ENCODE measurements at places on chromosomes 1 and 21. TPM values are rescaled to one million over a fixed set of nuclear protein-coding genes. Genes with fewer than 3 reads are reported as not detected.
A peak's percentile ranks its signal among the peaks of the same experiment; 100 is the strongest.

- no peak for DNase-seq
Measured at GRCh38 chr21:42959728-42960127, 14.6 kb upstream of the PKNOX1 start.

GRCh38 chr1:64176659-64177058 lies 26.8 kb upstream of the UBE2U start:
- DNase-seq: no peak

Gene NPL
- total RNA-seq: 2.5 TPM

DNA sequence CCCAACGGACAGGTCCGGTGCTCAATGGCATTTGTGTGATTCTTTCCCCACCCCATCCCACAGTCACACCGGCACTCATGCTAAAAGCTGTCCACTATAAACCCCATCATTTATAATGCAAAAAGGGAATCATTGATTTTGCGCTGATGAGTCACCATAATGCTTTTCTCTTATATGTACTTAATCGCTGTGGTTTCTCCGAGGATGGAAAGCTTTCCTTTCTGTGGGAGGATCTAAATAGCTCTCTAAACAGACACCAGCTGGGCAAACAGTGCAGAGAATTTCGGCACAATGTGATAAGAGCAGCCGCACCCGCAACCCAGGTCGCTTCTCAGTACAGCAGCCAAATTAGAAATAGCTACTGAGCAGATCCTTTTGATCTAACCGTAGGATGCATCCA lies 85.6 kb downstream of the SETD4 start:
- peak; percentile 54 for DNase-seq

GRCh38 chr1:81453367-81453703 lies 347.4 kb upstream of the ADGRL2 start:
- no peak for DNase-seq

DNA sequence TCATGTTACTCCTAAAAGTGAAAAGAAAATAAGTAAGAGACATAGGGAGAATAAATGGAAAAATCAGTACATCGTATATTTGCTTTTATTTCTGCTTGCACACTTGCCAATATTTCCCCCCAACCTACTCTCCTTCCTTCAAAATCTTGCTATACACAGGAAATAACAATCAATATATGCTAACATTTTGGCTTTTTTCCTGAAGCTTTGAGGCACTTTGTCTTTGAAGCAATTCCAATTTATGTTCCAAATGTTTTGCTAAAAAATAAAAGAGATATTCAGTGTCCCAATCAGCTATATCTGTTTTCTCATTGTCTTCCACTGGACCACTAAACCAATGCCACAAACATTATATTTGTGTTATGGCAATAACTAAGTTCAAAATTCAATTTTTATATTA lies 184.0 kb upstream of the NEGR1 start:
- DNase-seq: no peak

- no peak for DNase-seq
Measured at GRCh38 chr1:229287267-229287666, 16.4 kb downstream of the RAB4A start.

Gene TAS1R3
- total RNA-seq: not detected

Gene MMEL1
- not detected for total RNA-seq

- DNase-seq: no peak
Measured at GRCh38 chr1:1958071-1958541, 39.0 kb upstream of the TMEM52 start.

DNA sequence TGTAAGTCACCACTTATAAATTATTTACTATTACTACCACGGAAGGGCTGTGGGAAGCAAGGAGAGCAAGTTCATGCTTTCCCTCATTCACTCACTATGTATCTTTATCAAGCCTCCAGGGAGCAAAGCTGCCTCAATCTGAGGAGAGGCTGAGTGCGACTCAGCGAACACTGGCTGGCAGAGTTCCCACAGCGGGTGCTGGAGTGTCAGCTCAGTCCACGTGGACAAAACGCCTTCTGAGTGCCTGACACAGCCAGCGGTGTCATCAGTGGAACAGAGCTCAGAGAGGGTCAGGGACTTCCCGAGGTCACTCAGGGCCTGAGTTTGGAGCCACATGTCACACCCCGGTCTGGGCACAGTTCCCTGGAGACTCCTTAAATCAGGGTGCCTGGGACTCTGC lies 16.9 kb downstream of the MATN1 start:
- no peak for DNase-seq

- DNase-seq: no peak
Measured at GRCh38 chr1:168687816-168688215, 41.2 kb downstream of the DPT start.

GRCh38 chr1:46549697-46550681 lies 1.5 kb downstream of the KNCN start:
- no peak for DNase-seq

Gene ARF1
- total RNA-seq: 167 TPM

Gene NBPF6
- total RNA-seq: not detected

Gene OR2G6
- total RNA-seq: not detected

DNA sequence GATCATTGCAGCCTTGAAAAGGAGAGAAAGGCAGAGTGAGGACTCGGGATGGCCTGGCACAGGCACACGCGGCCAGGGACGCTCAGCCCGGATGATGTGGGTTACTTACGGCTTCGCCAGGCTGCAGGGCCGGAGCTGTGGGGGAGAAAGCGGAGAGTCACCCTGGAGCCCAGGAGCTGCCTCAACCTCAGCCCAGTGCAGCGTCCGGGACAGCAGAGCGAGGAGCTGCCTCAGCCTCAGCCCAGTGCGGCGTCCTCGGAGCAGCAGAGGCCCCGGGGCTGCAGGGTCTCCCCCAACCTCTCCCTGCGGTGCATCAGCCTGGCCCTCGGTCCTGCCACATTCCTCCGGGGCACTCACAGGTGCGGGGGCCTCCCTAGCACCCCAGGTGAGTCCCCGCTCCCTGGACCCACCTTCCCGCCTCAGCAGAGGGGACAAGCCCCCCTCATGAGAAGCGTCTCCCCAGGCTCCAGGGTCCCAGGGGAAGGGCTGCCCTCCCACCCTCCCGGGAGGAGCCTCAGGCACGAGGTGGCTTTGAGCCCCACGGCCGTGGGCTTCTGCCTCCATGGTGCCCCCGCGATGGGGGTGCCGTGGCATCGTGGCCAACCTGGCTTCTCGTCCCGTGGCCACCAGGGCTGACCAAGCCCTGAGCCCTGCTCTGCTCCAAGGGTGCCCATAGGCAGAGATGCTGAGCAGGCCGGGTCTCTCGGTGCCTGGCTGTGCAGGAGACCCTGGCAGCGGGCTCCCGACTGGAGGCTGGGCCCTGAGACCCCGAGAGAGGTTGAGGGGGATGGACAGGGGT lies 10.5 kb upstream of the RNF223 start:
- no peak for DNase-seq

Gene SHISA4
- 56.1 TPM for total RNA-seq

GRCh38 chr1:109083923-109084322 lies 6.6 kb upstream of the TMEM167B start:
- peak; percentile 29 for DNase-seq

- no peak for DNase-seq
Measured at GRCh38 chr1:197825541-197825940, 50.3 kb upstream of the DENND1B start.

DNA sequence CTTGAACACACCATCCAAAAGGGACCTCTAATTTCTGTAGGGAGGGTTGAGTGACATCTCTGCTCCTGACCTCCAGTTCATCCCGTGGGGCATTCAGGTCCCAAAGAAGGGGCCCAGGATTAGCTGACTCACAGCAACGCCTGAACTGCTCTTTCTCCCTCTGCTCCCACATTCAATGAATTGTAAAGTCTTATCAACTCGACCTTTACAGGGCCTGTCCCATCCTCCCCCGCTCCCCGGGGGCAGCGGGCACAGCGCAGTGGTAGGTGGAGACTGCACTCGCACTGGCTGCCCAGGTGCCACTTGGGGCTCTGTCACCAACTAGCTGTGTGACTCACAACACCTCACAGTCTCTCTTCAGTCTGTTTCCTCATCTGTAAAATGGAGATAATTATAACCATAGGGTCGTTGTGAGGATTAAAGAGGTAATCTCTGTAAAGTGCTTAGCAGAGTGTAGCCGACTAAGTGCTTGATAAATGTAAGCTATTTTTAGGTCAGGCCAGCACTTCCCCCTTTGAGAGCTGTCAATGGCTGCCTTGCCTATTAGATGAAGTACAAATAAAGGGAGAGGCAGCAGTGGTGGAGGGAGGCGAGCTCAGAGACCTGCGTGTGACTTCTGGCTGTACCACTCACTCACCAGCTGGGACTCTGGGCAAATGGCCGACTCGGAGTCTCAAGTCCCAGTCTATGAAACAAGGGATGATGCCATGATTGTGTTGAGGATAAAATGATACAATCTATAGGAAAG lies 637 bp upstream of the MYBPHL start:
- DNase-seq: no peak

Gene IGSF3
- total RNA-seq: 10.8 TPM

- DNase-seq: peak; percentile 82
Measured at GRCh38 chr1:12480748-12481362, 137.2 kb downstream of the DHRS3 start.

Gene TIE1
- 0.04 TPM for total RNA-seq

Gene VANGL2
- total RNA-seq: 1.8 TPM

Gene MMP23B
- total RNA-seq: not detected

DNA sequence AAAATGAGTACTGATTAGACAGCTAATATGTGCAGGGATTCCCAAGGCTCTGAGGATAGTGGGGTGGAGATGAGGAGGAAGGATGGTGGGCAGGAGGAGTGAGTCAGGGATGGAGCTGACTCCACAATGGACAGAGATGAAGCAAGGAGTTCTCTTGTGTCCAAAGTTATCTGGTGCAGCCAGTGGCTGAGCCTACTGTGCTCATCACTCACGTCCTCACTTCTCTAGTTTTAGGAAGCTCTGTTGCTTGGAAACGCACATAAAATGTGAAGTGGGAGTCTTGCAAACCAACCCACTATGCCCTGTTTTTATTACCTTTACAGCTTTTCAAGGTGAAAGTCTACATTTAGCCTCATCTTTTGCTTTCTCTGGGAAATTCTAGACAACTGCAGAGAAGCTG lies 36.5 kb upstream of the SAMD13 start:
- DNase-seq: no peak

Gene ELOA
- 38.3 TPM for total RNA-seq

DNA sequence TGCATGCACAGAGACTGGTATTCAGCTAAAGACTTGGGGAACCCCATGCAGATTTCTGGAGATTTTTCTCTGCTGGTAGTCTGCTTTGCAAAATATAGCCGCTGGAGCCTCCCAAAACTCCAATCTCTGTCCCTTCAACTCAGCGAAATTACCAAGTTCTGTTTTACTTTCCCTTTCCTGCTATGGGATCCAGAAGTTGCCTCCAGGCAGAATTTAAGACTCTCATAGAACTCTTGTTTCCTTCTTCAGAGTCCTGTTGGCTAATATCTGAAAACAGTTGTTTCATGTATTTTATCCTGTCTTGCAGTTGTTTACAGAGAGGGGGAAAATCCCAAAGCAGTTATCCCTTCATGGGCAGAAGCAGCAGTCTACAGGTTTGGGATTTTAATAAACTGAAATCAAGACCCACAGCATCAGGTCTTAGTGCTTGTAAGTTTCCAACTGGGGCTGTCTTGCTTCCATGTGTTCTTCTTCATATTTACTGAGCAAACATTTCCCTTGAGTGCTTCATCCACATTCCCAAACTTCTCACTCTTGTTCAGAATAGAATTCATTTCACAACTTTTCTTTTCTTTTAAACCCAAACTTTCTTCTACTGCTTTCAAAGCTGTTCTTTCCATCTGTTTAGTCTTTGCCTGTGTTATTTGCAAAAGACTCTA lies 221.3 kb upstream of the DMRTA2 start:
- DNase-seq: peak; percentile 33

Gene CFHR5
- not detected for total RNA-seq

GRCh38 chr1:211698161-211699026 lies 23.0 kb upstream of the NEK2 start:
- peak; percentile 38 for DNase-seq

GRCh38 chr1:55626326-55626725 lies 411.2 kb upstream of the USP24 start:
- no peak for DNase-seq

DNA sequence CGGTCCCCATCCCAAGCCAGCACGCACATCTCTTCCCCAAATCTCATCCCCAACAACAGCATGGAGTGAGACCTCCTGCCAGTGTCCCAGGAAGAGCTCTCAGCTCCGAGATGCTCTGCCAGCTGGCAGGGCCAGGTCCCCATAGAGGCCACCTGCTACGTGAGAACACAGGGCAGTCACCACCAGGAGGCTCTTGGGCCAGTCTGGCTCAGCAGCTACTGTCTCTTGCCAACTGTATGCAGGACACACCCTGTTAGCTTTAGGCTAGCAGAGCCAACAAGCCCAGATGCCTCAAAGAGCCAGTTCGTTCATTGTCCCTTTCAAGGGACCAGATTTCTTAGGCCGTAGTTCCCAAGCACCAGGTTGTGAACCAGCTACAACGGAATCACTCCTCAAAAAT lies 36.9 kb downstream of the FBXO2 start:
- no peak for DNase-seq

DNA sequence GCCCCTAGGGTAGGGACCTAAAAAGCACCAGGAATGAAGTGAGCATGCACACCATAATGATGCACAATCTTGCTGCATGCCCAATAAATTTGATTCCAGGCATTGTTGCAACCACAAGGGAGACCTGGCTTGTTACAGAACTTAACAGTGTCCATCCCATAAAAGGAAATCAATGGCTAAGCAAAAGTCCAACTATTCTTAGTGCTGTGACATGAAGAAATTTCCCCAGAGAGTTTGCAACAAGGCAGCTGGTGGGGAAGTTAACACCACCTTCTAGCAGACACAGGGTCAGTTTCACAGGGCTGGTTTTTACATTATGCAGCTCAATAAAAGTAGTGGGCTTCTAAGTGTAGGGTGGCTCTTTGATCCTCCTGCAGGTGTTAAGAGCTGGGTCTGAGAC lies 221.1 kb downstream of the KCNJ6 start:
- no peak for DNase-seq

- DNase-seq: no peak
Measured at GRCh38 chr1:200872446-200873115, at the start of gene GPR25. GPR25 (plus strand) TSS chr1:200872981; CDS start chr1:200873038, 57 bp downstream.

GRCh38 chr1:5711079-5711478 lies 281.1 kb downstream of the NPHP4 start:
- no peak for DNase-seq

GRCh38 chr1:93304716-93305138 lies 41.0 kb upstream of the DR1 start:
- peak; percentile 59 for DNase-seq

Gene HFM1
- total RNA-seq: not detected

- no peak for DNase-seq
Measured at GRCh38 chr1:112687785-112688496, 13.5 kb downstream of the MOV10 start.

Gene RAB3B
- total RNA-seq: 0.43 TPM

Gene KCNT2
- 0.18 TPM for total RNA-seq

Gene KIAA1614
- not detected for total RNA-seq

GRCh38 chr1:117295001-117295400 lies 72.2 kb upstream of the MAN1A2 start:
- DNase-seq: no peak

DNA sequence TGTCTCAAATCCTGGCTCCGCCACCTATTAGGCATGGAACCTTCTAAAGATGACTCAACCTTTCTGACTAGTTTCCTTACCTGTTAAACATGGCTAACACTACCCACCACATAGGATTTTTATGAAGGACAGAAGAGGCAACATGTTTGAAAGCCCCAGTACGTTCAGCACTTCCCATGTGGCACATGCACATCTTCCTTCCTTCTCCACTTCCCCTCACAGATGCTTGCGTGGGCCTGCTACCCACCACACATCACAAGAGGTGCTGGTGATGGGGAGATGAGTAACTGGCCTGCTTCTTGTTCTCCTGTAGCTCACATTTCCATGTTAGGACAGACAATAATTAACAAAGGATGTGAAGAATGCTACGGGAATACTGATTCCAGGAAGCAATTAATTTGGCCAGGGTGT lies 7.1 kb downstream of the ZBTB21 start:
- no peak for DNase-seq

- DNase-seq: peak; percentile 92
Measured at GRCh38 chr1:200415789-200416593, 6.2 kb upstream of the ZNF281 start.
